PC-3 (cell line): ENCODE measurements at places on chromosomes 4 and X. TPM values are rescaled to one million over a fixed set of nuclear protein-coding genes. Genes with fewer than 3 reads are reported as not detected.

Gene TMEM154
- total RNA-seq, result 3.6 and 8.1 TPM in 2 replicates

Gene HAUS3
- 6.2 and 9.5 TPM in 2 replicates for total RNA-seq

Gene GPR119
- not detected in 2 replicates for total RNA-seq

Gene NSUN7
- 4.2 and 6.7 TPM in 2 replicates for total RNA-seq

Gene PPARGC1A
- not detected in 2 replicates for total RNA-seq

Gene BTC
- total RNA-seq, result 7.5 and 12.8 TPM in 2 replicates

Gene CDX4
- not detected in 2 replicates for total RNA-seq

Gene JCHAIN
- total RNA-seq, result not detected in 2 replicates

Gene H2BW2
- not detected in 2 replicates for total RNA-seq

Gene CXXC4
- total RNA-seq, result not detected in 2 replicates

Gene NLRP2B
- total RNA-seq, result not detected in 2 replicates

Gene DACH2
- not detected in 2 replicates for total RNA-seq

Gene MAGEA2B
- not detected in 2 replicates for total RNA-seq

Gene XG
- not detected in 2 replicates for total RNA-seq

Gene DUX4
- not detected in 2 replicates for total RNA-seq

Gene CNGA1
- 0.29 and 1.1 TPM in 2 replicates for total RNA-seq

Gene CXCR3
- not detected in 2 replicates for total RNA-seq
